ENCODE measurements at places on chromosomes 13 and 19. TPM values are rescaled to one million over a fixed set of nuclear protein-coding genes. Genes with fewer than 3 reads are reported as not detected.

DNA sequence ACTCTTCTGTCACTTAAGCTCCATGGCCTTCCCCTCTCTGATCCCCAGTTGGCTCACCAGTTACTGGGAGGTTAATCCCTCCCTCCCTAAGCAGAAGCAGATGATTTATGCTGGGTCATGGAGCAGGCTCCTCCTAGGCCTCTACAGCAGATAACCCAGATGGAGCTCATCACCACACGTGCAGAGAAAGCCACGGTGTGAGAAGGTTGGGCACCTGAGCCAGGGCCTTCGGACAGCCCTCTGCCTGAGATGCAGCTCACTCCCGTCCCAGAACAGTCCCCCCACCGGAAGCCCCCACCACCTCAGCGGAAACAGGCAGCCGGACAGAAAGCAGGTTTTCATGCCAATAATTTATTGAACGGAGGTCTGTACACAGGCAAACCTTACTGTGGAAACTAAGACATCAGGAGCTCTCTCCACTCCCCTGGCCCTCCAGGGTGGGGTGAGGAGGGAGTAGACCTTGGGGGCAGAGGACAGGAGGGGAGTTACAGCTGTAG is 9.8 kb downstream of the ZNF526 start:
- peak; percentile 70 for DNase-seq
- no peaks in the 10 kb centered on the region for H3K4me1 ChIP-seq
- peaks cover 13% of the 10 kb centered on the region for H3K36me3 ChIP-seq
- H3K27me3 ChIP-seq: no peaks in the 10 kb centered on the region
- H3K27ac ChIP-seq: no peak overlapping the region
- H3K4me3 ChIP-seq: no peak overlapping the region

The UHRF1 gene
- 57.4 TPM for total RNA-seq

DNA sequence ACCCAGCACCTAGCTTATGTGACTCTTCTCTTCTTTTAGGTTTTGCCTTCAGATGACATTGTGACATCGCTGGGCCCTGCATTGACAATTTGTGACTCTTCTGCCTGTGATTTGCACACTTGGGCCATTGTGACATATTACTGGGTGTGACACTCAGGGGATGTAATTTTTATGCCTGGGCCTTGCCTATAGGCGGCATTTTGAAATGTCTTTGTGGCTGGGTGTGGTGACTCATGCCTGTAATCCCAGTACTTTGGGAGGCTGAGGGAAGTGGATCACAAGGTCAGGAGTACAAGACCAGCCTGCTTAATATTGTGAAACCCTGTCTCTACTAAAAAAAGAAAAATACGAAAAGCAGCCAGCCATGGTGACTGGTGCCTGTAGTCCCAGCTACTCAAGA is 28.4 kb upstream of the ZNF681 start:
- H3K27me3 ChIP-seq: no peaks in the 10 kb centered on the region
- H3K27ac ChIP-seq: no peak overlapping the region
- H3K4me1 ChIP-seq: no peaks in the 10 kb centered on the region
- no peak overlapping the region for H3K4me3 ChIP-seq
- no peaks in the 10 kb centered on the region for H3K36me3 ChIP-seq

The TRPC4 gene
- total RNA-seq: 0.17 TPM

DNA sequence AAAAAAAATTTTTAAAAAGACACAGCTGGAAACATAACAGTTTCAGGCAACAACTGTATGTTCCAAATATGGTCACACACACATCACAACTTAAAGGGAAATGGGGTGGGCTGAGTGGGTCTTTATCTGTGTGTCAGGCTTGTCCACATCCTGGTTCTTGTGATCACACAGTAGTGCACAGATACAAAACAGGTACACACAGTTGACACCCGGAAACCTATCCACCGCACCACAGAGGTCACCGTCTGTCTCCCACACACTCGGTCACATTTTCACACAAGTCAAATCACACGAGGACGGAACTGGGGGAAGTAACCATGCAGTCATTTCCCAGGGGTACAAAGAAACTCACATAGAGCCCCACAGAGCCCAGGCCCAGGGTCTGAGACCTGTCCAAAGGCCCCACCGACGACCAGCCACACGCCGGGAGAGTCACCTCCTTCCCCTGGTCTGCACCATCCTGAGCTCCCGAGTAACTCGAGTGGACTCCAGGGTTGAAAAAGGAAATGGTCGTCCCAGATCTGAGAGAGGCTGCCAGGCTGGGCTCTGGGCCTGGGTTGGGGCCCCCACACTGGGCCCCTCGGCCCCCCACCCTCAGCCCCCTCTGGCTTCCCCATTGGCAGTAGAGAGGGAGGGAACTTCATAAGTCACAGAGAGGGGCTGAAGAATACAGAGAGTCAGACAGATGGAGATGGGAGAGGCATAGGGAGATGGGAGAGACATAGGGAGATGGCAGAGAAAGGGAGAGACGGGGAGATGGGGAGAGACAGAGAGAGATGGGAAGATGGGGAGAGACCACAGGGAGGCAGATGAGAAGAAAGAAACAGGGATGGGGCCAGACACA is 1.3 kb upstream of the PPAN start:
- no peaks in the 10 kb centered on the region for H3K27me3 ChIP-seq
- peak overlapping the region; percentile 25 for H3K27ac ChIP-seq
- H3K4me3 ChIP-seq: no peak overlapping the region
- H3K36me3 ChIP-seq: peaks cover 11% of the 10 kb centered on the region
- H3K4me1 ChIP-seq: peaks cover 11% of the 10 kb centered on the region
- no peak for DNase-seq

The PTGER1 gene
- 0.42 TPM for total RNA-seq

- DNase-seq: no peak
- no peaks in the 10 kb centered on the region for H3K4me1 ChIP-seq
- H3K27me3 ChIP-seq: no peaks in the 10 kb centered on the region
- no peak overlapping the region for H3K27ac ChIP-seq
- H3K4me3 ChIP-seq: no peak overlapping the region
Observed at GRCh38 chr13:88107570-88107969, 436.4 kb downstream of the SLITRK5 start.

DNA sequence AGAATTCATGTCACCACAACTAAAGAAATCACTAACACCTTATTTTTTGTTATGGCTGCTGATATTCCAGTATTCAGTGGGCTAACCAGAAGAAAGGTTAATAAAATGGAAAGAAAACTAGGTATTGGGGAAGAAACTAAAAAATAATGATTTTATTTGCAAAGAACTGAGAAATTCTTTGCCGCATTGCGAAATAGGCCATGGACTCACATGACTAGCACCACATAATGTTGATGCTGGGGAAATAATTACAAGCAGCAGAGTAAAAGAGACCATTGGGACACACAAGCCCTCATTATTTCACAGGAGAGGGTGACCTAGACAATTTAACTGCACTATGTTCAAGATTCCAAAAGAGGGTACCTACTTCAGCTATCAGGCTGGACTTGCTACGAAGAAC is 1411.5 kb downstream of the SLITRK5 start:
- H3K27me3 ChIP-seq: no peaks in the 10 kb centered on the region
- H3K4me3 ChIP-seq: no peak overlapping the region
- DNase-seq: no peak
- H3K27ac ChIP-seq: no peak overlapping the region

GRCh38 chr13:113474179-113474578 is 16.3 kb downstream of the DCUN1D2 start:
- H3K27ac ChIP-seq: no peak overlapping the region
- DNase-seq: no peak
- H3K4me1 ChIP-seq: no peaks in the 10 kb centered on the region
- H3K4me3 ChIP-seq: no peak overlapping the region

DNA sequence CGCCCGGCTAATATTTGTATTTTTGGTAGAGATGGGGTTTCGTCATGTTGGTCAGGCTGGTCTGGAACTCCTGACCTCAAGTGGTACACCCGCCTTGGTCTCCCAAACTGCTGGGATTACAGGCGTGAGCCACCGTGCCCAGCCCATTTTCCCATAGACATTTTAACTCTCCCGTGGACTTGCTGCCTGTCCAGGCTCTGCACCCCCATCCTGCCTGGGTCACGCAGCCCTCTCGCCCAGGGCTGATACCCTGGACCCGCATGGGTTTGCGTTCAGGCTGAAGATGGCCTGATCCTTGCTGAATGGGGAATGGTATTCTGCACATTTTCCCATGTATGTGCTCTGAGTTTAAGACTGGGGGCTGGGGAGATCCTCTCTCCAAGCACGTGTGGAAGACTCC is 46.0 kb upstream of the RANBP3 start:
- DNase-seq: no peak
- H3K4me3 ChIP-seq: no peak overlapping the region
- H3K4me1 ChIP-seq: peaks cover 32% of the 10 kb centered on the region
- H3K27me3 ChIP-seq: no peaks in the 10 kb centered on the region
- H3K27ac ChIP-seq: no peak overlapping the region

- H3K4me3 ChIP-seq: peak overlapping the region; percentile 55
- no peak for DNase-seq
- peak overlapping the region; percentile 90 for H3K27ac ChIP-seq
- no peaks in the 10 kb centered on the region for H3K27me3 ChIP-seq
Observed at GRCh38 chr19:1251330-1252220, 3.2 kb downstream of the MIDN start.

The TSSK6 gene
- total RNA-seq: 2.3 TPM

The UBAC2 gene
- 32.9 TPM for total RNA-seq

DNA sequence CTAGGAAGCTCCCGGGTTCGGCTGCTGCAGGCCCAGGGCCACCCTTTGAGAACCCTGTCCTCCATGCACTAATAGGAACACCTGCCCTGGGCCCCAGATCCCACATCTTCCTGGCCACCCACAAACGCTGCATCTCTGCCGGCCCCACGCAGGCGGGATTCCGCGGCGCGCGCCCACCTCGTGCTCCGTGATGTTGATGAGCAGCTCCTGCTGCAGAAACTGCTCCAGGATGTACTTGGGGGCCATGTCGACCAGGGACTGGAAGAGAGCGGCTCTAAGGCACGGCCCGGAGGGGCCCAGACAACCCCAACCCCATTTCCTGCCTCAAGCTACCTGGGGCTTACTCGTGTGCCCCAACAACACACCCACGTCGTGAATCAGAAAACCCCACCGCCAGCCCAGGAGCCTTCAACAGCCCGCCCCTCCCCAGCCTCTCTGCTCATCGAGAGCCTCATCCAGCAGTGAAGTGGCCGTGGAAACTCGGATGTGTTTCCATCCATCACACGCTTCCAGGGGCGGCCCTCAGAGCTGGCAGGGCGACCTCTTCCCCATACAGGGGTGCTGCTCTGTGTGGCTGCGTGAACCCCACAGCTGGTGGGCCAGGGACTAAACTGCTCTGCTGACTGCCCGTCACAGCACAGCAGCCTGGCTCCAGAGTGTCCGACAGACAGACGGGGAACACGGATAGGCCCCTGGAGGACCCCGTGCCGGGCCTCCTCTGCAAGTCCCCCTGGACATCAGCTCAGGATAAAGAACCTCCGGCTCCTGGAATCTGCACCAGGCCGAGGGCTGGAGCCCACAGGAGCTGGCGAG is 4.2 kb downstream of the POLR2E start:
- H3K27ac ChIP-seq: no peak overlapping the region
- no peaks in the 10 kb centered on the region for H3K27me3 ChIP-seq
- DNase-seq: no peak
- no peak overlapping the region for H3K4me3 ChIP-seq
- H3K36me3 ChIP-seq: peaks cover 27% of the 10 kb centered on the region

- H3K27ac ChIP-seq: no peak overlapping the region
- DNase-seq: no peak
- no peaks in the 10 kb centered on the region for H3K27me3 ChIP-seq
- no peaks in the 10 kb centered on the region for H3K36me3 ChIP-seq
- no peak overlapping the region for H3K4me3 ChIP-seq
- no peaks in the 10 kb centered on the region for H3K4me1 ChIP-seq
Observed at GRCh38 chr13:63625869-63626268, 2210.2 kb upstream of the PCDH20 start.

- H3K27ac ChIP-seq: no peak overlapping the region
- no peak for DNase-seq
- H3K27me3 ChIP-seq: no peaks in the 10 kb centered on the region
- no peaks in the 10 kb centered on the region for H3K36me3 ChIP-seq
- H3K4me1 ChIP-seq: no peaks in the 10 kb centered on the region
Observed at GRCh38 chr13:113655346-113656002, 2.5 kb downstream of the ATP4B start.

DNA sequence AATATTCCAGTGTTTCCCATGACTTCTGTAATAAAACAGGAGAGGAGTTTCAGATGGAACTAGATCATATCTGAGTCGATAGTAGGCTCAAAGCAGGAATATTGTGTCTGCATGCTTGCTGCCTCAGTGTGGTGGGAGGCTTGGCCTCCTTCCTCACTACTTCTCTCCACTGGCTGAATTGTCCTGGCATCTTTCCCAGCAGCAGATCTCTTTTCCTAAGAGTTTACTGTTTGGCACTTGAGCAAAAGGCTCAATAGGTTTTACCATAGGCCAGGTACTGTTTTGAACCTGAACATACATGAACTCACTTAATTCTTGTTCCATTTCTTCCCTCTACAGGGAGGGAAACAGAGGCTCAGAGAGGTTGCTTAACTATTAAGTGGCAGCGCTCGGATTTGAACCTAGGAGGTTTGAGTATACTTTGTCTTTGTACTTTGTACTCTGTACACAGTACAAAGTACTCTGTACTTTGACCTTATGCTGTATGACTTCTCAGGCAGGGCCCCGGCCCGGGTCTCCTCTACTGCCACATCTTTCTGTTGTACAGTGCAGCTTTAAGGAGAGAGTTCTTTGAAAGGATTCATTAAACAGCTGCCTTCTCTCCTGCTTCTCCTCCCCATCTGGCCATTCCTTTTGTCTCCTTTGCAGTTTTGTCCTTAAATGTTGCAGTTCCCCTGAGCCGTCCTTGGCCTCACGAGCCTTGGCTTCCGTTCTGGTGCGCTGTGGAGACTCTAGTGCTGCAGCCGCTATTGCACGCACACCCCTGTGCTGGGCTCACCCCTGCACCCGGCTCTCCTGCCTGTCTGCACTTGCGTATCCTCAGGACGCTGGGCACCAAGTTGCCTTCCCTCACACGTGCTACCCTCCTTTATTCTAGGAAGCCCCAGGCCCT is 8.1 kb downstream of the B3GLCT start:
- no peak overlapping the region for H3K4me3 ChIP-seq
- H3K27me3 ChIP-seq: no peaks in the 10 kb centered on the region
- no peaks in the 10 kb centered on the region for H3K4me1 ChIP-seq
- H3K27ac ChIP-seq: no peak overlapping the region

DNA sequence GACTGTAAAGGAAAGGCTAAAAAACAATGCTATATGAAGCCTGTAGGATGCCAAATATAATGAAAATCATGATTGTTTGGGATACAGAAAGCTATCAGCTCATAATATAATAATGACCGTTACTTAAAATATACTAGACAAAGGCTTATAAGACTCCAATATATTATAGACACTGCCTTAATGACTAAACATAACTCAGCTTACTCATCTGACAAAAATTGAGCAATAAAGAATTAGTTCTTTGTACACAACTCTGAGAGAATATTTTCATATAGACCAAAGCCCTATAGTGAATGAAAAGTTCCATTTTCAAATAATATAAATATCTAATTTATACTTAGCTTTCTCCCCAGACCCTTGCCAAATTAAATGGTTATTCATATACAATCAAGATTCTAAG is 283.3 kb downstream of the DIAPH3 start:
- no peak overlapping the region for H3K4me3 ChIP-seq
- no peak for DNase-seq
- no peaks in the 10 kb centered on the region for H3K4me1 ChIP-seq
- no peaks in the 10 kb centered on the region for H3K27me3 ChIP-seq
- no peak overlapping the region for H3K27ac ChIP-seq

The ZNF442 gene
- total RNA-seq: 4.2 TPM

- peaks cover 22% of the 10 kb centered on the region for H3K36me3 ChIP-seq
- H3K4me1 ChIP-seq: no peaks in the 10 kb centered on the region
- no peak overlapping the region for H3K4me3 ChIP-seq
- no peaks in the 10 kb centered on the region for H3K27me3 ChIP-seq
- no peak overlapping the region for H3K27ac ChIP-seq
- no peak for DNase-seq
Observed at GRCh38 chr19:3536429-3537100, 2.4 kb upstream of the TEKTIP1 start.

Measured in liver (tissue), 10 donors.